ENCODE measurements at places on chromosomes 7 and 10.

DNA sequence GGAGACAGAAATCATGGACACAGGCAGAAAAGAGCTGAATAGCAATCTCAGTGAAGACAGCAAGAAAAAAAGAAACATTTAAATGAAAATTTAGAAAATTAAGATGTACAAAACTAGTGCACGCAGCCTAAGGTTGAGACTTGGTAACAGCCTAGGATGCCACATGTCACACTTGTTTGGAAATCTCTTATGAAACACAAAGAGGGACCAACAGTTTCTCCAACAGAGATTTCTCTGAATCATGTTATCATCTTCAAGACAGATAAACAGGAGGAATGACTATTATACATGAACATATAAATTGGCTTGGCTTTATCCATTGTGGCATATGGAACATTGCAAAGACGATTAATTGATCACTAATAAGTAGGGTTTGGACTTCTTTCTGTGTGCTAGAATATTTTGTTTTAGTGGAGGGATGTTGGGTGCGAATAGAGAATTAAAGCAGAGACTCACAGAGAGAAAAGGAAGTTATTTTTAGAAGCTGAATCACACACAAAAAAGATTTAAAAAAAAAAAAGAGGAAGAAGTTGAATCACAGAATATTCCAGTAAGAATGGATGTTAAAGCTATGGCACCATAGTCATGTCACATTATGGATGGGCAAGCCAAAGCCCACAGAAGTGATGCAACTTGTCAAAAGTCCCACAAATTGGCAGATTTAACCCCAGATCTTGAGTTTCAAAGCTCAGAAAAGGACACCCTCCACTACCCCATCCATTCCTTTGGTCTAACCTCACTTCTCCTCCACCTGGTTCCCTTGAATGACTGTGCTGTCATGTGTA is 91.6 kb downstream of the MYOF start:
- no peak for DNase-seq

GRCh38 chr7:13099154-13099795 is 411.8 kb downstream of the ARL4A start:
- DNase-seq = no peak

DNA sequence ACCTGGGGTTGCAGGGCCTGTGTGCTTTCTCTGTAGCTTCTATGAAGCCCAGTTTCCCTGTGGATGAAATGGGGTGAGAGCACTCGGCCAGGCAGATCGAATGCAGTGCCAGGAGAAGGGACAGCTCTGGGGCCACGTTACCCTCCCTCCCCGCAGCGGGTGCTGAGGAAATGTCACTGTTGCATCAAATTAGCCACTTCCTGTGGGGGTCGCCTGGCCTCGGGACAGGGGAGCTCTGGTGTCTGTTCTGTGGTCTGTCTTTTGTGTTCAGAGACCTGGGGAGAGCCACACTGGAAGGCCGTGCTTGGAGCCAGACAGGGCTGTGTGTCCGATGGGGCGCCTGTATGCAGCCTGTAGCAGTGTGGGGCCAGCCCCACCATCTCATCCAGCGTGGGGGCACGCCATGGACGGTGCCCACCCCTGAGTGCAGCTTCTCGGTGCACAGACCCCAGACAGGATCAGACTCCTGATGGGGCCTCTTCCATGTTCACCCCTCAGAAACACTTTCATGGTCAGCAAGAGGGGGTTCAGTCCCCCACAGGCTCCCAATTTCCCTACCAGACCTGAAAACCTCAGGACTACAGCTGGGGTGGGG is 13.6 kb downstream of the TTYH3 start:
- DNase-seq = no peak

- no peak for DNase-seq
Observed at GRCh38 chr7:370259-370625, 80.3 kb downstream of the FOXL3 start.

GRCh38 chr10:80199828-80200227 is 5.5 kb downstream of the ANXA11 start:
- no peak for DNase-seq

GRCh38 chr7:50085344-50085743 is 7.7 kb downstream of the ZPBP start:
- no peak for DNase-seq

DNA sequence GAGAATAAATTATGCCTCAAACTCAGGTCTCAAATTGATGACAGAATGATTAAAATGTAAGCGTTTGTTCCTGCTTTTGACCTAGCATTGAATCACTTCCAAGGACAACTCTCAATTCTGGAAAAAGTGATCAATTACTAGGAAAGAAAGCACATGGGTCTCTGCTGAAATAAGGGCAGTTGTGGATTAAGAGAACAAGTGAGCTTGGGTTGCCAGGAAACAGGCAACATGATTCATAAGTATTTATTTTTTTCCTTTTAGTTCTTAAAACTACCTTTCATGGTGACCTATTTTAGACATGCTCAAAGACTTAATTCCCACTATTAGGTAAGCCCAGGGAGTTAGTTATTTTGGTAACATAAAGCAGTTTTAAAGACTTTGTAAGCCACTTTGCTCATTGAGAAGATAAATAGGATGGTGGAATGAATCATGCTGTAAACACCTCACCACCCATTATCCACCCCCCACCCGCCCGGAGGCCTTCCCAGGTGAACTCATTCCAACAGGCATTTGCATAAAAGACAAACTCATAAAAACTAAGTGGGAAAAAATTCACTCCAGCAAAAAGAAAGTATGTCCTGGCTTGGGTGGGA is 728.3 kb downstream of the SORCS1 start:
- DNase-seq = no peak

- DNase-seq = no peak
Observed at GRCh38 chr10:74099836-74100235, 50.8 kb downstream of the AP3M1 start.

- DNase-seq = no peak
Observed at GRCh38 chr7:151240536-151240935, 8.0 kb downstream of the SMARCD3 start.

GRCh38 chr7:16668049-16668858 is 22.3 kb downstream of the BZW2 start:
- no peak for DNase-seq

GRCh38 chr10:91210435-91210834 is 10.0 kb upstream of the PCGF5 start:
- no peak for DNase-seq

GRCh38 chr10:102812231-102812876 is 24.9 kb downstream of the CYP17A1 start:
- DNase-seq = no peak

- DNase-seq = no peak
Observed at GRCh38 chr10:48613016-48613415, 8.1 kb upstream of the ARHGAP22 start.

GRCh38 chr7:66921918-66922486 is 977 bp downstream of the TMEM248 start:
- peak; percentile 10 for DNase-seq
